ENCODE measurements at places on chromosomes 7 and 10. TPM values are rescaled to one million over a fixed set of nuclear protein-coding genes. Genes with fewer than 3 reads are reported as not detected.

Gene MDFIC
- 6.1 TPM for total RNA-seq

Gene FRG2B
- not detected for total RNA-seq

Gene ZNF727
- 0.25 TPM for total RNA-seq

Gene GATAD1
- total RNA-seq = 20.2 TPM

Gene TMEM225B
- total RNA-seq = 0.49 TPM

Gene NPC1L1
- total RNA-seq = not detected

Gene RFC2
- total RNA-seq = 15.7 TPM

Gene ODAD2
- total RNA-seq = 1.5 TPM

Gene ACBD7
- total RNA-seq = 11.8 TPM

Gene WASL
- 25.3 TPM for total RNA-seq

Gene BRAT1
- total RNA-seq = 15.7 TPM

All from temporal lobe (tissue), 4 donors.